ENCODE measurements at places on chromosomes 5 and 9. TPM values are rescaled to one million over a fixed set of nuclear protein-coding genes. Genes with fewer than 3 reads are reported as not detected.

Gene NR5A1
- total RNA-seq: 0.49 TPM

Gene IFNA14
- total RNA-seq: not detected

Gene CCDC112
- total RNA-seq: 10.9 TPM

Gene ANKRD55
- total RNA-seq: not detected

Gene ZNF346
- total RNA-seq: 42.2 TPM

Gene MYMK
- total RNA-seq: not detected

GRCh38 chr5:148740966-148741742, 85.3 kb upstream of the ADRB2 start:
- H3K4me1 ChIP-seq: peaks cover 47% of the 10 kb centered on the region
- H3K27me3 ChIP-seq: peaks cover 18% of the 10 kb centered on the region
- H3K27ac ChIP-seq: peak overlapping the region; percentile 11
- H3K4me3 ChIP-seq: no peak overlapping the region
- DNase-seq: no peak

DNA sequence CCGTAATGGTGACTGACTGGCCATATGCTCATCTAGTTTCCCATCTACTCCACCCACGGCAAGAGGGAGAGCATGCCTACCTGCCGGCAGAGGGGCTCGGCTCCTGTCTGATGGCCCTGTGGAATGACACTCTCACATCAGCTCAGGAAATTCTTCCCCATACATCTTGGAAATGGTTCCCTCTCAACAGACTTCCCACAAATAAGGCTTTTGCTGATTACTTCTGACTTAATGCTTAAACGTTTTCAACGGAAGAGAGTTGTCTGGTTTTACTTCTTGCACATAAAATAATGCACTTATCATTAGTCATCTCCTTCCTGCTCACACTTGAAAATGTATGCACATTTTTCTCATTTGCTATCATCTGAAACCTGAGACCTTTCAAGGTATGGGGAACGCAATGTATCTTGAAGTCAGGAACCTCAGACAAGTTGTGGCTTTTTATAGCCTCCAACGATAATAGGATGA, 129.5 kb downstream of the TTLL11 start:
- H3K27me3 ChIP-seq: peaks cover 26% of the 10 kb centered on the region
- no peak overlapping the region for H3K4me3 ChIP-seq
- no peaks in the 10 kb centered on the region for H3K36me3 ChIP-seq
- no peak overlapping the region for H3K27ac ChIP-seq

- peak within 1 kb of the TSS; percentile 93 for H3K27ac ChIP-seq
- peak; percentile 88 for DNase-seq
- H3K36me3 ChIP-seq: peaks cover 3% of the 10 kb centered on the region
- H3K4me1 ChIP-seq: peaks cover 25% of the 10 kb centered on the region
These were observed at the start of the genes NDOR1 and TMEM203 for GRCh38 chr9:137205126-137206069. NDOR1 (plus strand) TSS chr9:137205700; CDS start chr9:137205778, 78 bp downstream. TMEM203 (minus strand) TSS chr9:137205648; CDS start chr9:137205414, 234 bp downstream.

- H3K4me3 ChIP-seq: no peak overlapping the region
- no peaks in the 10 kb centered on the region for H3K4me1 ChIP-seq
- no peak overlapping the region for H3K27ac ChIP-seq
- no peak for DNase-seq
- H3K27me3 ChIP-seq: peaks cover 14% of the 10 kb centered on the region
These were observed 151.8 kb upstream of the ADRA1B start for GRCh38 chr5:159764283-159765134.

GRCh38 chr5:94374336-94374735, 244.1 kb downstream of the KIAA0825 start:
- peaks cover 10% of the 10 kb centered on the region for H3K4me1 ChIP-seq
- H3K4me3 ChIP-seq: no peak overlapping the region
- DNase-seq: no peak
- H3K27ac ChIP-seq: no peak overlapping the region
- H3K36me3 ChIP-seq: no peaks in the 10 kb centered on the region

GRCh38 chr5:92468295-92468694, 1085.2 kb upstream of the ARRDC3 start:
- H3K4me1 ChIP-seq: no peaks in the 10 kb centered on the region
- peaks cover 1% of the 10 kb centered on the region for H3K36me3 ChIP-seq
- no peak overlapping the region for H3K27ac ChIP-seq
- no peaks in the 10 kb centered on the region for H3K27me3 ChIP-seq
